NCI-H2081 (cell line): ENCODE measurements at places on chromosomes 2 and 18.

DNA sequence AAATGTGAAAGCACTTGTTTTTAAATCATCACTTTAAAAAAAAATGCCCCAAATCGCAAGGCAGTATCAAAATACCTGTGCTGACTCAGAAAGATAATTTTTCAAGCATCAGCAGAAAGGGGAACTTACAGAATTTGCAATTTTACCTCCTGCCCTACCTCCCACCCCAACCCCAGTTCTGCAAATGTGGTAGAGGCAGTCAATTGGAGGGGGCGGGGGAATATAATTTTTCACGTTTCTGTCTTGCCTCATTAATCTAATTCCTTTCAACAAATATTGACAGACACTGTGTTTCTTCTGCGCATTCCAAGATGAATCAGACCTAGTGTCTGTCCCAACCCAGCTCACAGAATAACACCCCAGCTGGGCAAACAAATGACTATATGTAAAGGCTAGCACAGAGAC lies 76.8 kb downstream of the ALPK2 start:
- no peak for DNase-seq

DNA sequence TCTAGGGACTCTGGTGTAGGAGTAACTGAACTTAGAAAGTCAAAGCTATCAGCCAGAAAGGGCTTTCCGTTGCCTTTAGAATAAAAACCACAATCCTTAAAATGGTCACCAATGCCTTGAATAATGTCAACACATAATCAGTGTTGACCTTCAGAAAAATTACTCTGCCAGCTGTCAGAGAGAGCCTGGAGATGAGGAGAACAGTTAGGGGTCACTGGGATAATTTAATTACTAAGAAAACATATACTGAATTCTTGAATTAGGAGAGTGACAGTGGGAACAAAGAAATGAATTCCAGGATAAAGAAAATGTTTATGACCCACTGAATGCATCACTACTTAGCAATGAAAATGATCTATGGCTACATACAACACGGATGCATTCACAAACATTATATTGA lies 23.4 kb upstream of the UGP2 start:
- no peak for DNase-seq

GRCh38 chr2:10019174-10019573 lies 24.2 kb upstream of the KLF11 start:
- no peak for DNase-seq

- DNase-seq: peak; percentile 54
Observed at GRCh38 chr2:186569897-186570296, 20.0 kb upstream of the ITGAV start.

- DNase-seq: no peak
Observed at GRCh38 chr2:238295144-238296112, 7.0 kb upstream of the PER2 start.
